Stimulated activated naive B cell treated with anti-CD40 and anti-IgM and Interleukin-4, amounts not matched to agents 10 μg/mL and 1 μg/mL and 100 μg/mL, for 72 hours (primary cell): ENCODE measurements at places on chromosomes 2 and 18.

DNA sequence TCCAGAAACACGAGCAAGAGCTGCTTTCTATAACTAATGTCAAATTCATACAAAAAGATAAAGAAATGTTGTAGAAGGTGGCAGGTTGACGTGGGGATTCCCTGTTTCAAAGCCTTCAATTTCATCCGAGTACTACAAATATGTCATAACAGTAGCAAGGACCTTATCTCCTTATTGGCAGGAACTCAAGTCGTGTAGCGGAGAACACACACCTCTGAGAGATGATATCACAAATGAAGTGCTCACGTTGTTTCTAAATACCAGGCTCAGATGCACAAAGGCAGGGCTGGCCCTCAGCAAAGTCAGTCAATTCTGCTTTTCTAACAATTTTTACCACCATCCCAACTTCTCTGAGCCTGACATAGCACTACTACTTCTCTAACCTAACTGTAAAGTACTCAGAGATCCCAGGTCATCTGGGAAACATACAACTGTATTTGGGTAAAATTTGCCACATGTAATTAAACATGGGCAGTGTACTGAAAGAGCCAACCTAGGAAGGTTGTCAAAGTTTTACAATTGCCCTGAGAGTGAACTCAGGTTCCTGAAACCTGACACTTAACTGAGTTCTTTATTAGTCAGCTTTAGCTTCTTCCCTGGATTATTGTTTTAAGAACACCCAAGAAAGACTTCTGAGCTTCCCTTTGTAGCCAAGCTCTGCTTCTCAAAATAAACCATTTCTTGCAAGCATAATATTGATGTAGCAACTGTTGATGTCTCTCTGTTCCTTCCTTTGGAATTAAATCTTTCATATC lies 813.7 kb upstream of the ACVR2A start:
- no peak for DNase-seq

DNA sequence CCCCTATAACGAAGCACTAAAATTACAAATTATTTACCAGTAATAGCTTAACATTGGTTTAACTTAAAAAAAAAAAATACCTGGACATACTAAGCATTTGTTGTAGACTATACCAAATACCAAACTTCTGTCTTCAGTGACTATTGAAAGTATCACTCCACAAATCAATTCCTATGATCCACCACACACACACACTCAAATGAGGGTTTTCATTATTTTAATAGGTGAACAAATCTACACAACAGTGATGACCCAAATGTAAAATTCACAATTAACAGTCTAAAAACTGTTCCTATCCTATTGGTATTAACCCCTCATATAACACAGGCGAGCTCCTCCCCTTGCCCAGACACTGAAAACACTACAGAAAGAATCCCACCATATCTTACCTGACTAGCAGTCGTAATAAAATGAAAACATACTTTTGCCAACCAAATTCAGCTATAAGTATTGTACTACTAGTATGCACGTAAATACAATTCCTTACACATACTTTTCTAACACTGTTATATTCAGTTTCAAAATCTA lies 2.5 kb downstream of the SP3 start:
- no peak for DNase-seq

- no peak for DNase-seq
These were observed 110.0 kb upstream of the TEX51 start for GRCh38 chr2:126788652-126789051.

GRCh38 chr2:110748489-110748867 lies 16.1 kb downstream of the ACOXL start:
- DNase-seq, result peak; percentile 67

- DNase-seq, result no peak
These were observed 49.0 kb upstream of the TWSG1 start for GRCh38 chr18:9285604-9286003.

DNA sequence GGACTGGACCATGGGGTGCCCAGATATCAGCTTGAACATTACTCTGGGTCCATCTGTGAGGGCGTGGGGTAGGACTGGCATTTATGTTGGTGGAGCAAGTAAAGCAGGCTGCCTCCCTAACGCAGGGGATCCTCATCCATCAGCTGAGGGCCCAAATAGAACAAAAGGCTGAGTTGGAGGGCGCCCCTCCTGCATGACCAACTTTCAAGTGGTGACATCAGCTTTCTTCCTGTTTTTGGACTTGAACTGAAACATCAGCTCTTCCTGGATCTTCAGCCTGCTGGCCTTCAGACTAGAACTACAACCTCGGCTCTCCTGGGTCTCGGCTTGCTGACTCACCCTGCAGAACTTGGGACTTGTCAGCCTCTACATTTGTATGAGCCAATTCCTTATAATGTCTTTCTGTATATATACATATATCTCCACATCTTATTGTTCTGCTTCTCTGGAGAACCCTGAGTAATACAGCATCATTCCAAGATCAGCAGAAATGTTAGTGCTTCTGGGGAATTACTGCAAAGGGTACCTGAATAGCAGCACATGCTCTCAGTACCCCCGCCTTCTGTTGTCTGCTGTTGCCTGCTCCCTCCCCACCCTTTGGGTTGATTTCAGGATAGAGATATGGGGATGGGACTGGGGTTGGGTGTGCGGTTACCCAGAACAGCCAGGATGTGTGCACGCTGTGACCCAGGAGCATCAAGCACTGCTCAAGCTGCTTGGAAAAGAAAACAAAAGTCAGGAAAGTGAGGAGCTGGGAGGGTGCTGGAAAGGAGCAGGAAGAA lies 20.0 kb downstream of the TMEM127 start:
- no peak for DNase-seq

- no peak for DNase-seq
These were observed 163.9 kb downstream of the GFPT1 start for GRCh38 chr2:69222953-69223658.

DNA sequence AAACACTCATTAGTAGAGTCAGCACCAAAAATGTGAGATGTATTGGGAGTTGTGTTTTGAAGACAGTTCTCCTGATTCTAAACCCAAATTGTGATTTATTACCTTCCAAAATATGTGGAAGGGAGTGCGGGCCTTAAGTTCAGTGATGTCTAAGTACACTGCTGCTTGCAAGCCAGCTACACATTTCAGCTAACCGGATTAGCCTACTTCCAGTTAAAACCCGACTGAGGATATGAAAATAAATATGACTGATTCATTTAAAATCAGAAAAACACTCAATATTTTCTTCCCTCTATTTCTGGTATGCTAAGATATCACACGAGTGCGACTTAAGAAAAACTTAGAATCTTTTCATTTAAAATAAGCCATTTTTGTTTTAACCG lies 907 bp downstream of the FHL2 start:
- no peak for DNase-seq

DNA sequence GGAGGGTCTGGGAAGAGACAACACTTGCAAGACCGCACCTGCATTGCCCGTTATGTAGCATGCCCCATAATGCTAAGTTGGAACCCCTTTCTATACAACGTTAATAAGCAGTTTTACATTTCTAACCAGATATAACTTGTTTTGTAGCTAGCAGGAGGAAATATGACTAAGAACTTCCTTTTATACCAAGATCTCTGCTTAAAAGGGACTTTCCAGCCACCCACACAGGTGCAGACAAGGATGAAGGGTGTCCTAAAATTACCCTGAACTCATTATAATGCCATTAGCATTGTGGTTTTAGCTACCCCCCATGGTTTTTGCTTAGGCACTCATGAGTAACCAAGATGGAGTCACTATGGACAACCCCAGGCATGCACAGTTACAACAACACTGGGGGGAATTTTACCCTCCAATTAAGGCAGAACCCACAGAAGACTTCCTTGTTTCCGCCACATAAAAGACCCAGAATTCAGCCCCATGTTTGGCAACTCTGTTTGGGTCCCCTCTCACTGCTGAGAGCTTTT lies 362.8 kb downstream of the CBLN2 start:
- DNase-seq, result peak; percentile 36

DNA sequence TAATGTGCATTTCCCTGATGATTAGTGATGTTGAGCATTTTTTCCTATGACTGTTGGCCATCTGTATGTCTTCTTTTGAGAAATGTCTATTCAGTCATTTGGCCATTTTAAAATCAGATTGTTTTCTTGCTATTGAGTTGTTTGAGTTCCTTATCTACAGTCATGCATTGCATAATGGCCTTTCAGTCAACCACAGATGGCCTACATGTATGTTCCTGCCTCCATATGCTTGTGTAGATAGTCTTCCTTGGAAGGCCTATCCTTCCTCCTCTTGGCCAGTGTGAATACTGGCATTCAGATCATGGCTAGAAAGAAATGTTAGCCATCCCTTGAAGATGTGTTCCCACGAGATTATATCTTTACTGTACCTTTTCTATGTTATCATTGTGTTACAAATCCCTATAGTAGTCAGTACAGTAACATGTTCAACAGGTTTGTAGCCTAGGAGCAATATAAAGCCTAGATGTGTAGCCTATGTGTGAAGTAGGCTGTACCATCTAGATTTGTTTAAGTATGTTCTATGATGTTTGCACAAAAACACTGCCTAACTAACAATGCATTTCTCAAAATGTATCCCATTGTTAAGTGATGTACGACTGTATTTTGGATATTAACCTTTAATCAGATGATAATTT lies 65.6 kb upstream of the CD302 start:
- DNase-seq, result no peak

DNA sequence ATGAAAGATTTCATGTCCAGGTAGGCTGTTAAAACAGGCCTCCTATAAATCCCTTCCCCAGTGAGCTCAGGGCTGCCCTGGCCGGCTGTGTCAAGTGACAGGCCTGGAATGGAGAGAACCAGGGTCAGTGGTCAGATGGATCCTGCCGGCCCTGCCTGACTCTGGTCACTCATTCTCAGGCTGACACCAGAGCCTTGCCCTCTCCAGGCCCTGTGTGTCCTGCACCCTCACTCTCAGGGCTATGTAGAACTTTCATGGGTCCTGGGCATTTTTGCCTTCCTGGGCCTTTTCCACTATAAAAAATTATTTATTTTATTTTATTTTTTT lies 82.0 kb upstream of the RGPD5 start:
- no peak for DNase-seq

DNA sequence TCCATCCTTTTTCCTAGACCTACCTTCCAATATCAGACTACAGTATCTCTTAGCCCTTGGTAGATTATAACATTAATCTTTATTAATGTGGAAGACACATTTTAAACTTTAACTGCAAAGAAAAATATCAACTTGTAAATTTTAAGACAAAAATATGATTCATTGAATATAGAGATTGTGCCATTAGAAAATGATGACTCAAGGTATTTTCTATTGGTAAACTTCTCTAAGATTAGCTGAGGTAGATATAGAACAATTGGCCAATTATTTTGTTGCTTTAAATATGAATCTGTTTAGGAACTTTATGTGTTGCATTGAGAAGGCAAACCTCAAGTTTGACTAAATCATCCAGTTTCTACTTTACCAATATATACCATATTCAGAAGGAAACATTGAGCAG lies 604.7 kb downstream of the CBLN2 start:
- no peak for DNase-seq

DNA sequence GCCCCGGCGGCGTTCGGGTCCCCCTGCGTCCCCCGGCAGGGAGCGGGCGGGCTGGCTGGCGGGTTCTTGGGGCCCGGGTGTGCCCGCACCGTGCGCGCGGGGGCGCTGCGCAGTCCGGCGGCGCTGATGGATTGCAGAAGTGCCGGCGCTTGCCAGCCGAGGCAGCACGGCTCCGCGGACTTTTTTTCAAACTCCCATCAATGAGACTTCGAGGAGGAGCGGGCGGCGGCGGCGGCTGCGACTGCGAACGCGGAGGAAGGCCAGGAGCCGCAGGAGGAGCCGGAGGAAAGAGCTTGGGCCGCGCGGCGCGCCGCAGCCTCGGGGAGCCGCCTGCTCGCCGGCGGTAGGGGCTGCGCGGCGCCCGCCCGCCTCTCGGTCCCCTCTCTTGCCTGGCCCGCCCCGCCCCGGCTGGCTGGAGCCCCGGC lies at the start of gene GLI2:
Gene GLI2, plus strand, starts transcription at position 123 of the 425 bp plus-strand sequence. CDS start 61,453 bp downstream, outside the sequence.
- DNase-seq, result peak; percentile 39

DNA sequence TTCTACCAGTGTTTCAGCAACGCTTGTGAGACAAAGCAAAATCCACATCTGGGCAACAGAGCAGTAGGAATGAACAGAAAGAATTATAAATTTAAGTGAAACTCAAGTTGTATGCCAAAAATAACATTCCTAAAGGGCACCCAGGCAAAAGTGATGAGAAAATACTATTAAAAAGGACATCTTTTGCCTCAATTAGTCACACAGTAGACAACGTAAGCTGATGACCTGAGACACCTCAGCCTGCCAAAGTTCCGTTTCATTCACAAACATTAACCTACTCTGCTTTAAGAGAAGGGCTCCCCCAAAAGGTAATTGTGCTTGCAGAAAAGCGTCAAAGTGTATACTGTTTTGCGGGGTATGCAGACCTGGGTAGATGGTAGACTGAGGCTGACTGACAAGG lies 7.2 kb downstream of the HDLBP start:
- no peak for DNase-seq

GRCh38 chr2:133887676-133888040 lies 319.4 kb upstream of the NCKAP5 start:
- DNase-seq, result no peak

DNA sequence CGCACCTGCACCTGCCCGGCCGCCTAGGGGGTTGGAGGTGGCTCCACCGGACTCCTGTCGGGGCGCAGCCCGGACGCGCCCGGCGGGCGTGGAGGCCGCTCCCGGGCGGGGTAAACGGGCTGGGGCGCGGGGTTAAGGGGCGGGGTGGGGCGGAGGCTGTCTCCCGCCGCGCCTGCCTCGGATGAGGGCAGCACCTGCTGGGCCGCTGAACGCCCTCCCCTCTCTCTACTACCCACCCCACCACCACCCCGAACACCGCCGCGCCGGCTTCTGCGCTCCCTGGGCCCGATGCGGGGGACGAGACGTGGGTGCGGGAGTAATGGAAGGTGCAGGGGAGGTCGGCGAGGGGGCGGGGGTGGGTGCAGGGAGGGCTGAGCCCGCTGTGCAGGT lies 224.8 kb upstream of the ID2 start:
- no peak for DNase-seq

DNA sequence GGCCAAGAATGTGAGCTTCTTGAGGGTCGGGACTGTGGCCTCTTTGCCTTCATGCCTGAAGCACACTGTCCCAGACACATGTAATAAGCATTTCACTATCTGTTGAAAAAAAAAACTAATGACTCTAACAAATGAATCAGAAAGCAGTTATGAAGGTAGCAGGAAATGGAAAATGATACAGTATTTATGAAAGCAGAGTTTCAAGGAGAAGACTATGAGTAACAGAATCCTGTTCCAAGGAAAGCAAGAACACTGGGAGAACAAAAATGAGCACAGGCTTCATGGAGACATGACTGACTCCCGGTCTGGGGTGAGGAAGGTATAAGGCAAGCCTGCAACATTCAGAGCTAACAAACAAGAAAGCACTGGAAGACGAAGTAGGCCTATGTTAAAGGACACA lies 190.8 kb downstream of the RNF152 start:
- DNase-seq, result no peak

DNA sequence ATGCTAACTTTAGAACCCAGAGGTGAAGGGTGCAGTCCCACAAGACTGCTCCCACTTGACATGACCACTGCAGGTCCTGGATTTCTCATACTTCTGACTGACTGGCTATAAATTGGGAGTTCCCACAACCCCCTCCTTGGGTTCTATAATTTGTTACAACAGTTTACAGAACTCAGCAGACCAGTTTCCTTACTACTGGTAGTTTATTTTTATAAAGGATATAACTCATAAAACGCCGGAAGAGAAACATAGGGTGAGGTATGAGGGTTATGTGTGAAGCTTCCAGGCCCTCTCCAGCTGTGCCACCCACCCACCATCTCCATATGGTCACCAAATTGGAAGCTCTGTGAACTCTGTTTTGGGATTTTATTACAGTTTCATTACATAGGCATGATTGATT lies 839.6 kb downstream of the TSN start:
- DNase-seq, result no peak

- DNase-seq, result no peak
These were observed 30.8 kb downstream of the CREG2 start for GRCh38 chr2:101356521-101356920.
